Activated naive CD8-positive, alpha-beta T cell treated with anti-CD3 and anti-CD28 coated beads for 36 hours (primary cell): ENCODE measurements at places on chromosomes 1 and 21. TPM values are rescaled to one million over a fixed set of nuclear protein-coding genes. Genes with fewer than 3 reads are reported as not detected.
A peak's percentile ranks its signal among the peaks of the same experiment; 100 is the strongest.

DNA sequence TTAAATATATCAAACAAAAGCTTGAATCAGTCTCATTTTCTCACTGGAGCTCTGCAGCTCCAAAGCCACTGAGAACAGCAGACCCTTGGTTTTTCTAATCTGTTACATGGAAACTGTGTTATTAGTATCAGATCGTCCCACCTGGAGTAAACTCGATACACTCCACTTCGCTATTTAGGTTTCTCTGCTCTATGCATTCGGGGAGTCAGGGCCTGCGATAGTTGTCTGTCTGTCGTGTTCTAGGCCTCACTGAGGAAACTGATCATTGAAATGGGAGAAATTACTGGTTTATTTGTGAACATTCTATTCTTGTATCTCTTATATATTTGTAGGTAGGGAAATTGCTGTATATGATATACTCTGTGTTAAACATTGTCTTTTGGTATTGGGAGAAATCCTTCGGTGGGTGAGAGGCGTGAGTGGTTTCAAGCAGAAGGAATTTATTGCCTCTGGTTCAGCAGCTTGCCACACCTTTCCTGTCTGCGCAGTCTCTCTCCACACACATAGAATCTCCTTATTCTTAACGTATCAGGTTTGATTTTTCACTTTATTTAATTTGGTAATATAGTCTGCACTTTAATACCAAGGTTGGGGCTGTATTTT lies 8.5 kb downstream of the PRDM2 start:
- DNase-seq: no peak

DNA sequence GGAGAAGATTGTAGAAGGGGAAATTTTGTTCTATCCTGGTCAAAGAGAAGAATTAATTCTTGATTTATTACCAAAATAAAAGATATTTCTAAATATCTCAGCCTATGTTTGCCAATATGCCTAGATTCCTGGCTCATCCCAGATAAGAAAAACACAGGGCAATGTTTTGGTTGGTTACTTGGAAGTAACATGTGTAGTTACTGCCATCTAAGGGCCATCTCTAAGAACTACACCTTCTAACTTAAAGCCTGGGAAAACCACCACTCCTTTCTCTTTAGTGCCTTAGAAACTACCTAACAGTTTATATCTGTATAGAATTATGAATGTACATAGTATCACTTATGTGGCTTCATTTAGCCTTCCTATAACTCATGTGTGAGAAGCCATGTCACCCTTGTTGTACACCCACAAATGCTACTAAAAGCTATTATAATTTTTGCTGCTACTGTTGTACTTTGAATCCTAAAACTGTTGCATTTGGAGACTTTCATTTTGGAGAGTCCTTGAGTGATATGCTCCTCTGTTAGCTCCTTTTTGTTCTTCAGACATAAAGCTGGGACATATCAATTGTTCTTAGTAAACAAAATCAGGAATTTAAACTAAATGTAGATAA lies 4.5 kb downstream of the AIM2 start:
- no peak for DNase-seq

GRCh38 chr1:172940174-172940855 lies 110.4 kb downstream of the TNFSF18 start:
- no peak for DNase-seq

Gene TRIM45
- 0.48 TPM for total RNA-seq

- DNase-seq: peak; percentile 25
These were observed 31.6 kb upstream of the NFIA start for GRCh38 chr1:61050541-61051442.

Gene TNFRSF8
- total RNA-seq: 1.9 TPM

Gene RORC
- 0.12 TPM for total RNA-seq

DNA sequence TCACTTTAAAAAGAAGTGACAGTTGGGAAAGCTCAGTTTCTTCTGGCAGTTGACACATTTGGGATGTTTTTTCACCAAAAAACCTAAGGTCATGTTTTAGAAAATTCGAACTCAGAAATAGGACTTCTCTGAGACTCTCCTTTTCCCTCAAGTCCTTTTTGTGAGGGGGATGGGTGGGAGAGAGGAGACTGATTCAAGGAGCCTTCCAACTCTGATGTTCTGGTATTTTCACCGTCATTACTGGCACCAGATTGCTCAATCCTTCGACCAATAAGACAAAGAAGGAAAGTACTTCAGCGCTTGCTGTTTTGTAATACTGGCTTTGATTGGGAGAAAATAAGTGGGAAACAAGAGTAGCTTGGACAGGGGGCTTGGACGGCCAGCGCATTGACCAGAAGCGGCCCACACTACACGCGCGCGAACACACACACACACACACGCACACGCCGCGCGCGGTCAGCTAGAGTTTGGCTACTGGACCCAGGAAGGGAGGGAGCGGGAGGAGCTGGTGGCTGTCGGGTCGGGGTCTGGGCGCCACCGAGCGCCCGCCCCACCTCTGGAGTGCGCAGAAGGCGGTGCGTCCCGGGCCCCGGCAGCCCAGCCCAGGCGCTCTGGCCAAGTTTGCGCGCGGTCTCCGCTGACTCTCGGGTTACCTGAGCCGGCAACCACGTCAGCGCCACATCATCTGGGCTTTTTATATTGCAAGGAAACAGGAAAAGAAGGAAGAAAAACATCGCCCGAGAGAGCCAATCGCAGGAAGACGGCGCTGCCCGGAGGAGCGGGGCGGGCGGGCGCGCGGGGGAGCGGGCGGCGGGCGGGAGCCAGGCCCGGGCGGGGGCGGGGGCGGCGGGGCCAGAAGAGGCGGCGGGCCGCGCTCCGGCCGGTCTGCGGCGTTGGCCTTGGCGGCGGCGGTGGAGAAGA lies at the start of gene KCNK1:
TSS of gene KCNK1 (plus strand) at position 855 of the 921 bp plus-strand sequence. CDS start at position 921, 66 bp downstream.
- no peak for DNase-seq

DNA sequence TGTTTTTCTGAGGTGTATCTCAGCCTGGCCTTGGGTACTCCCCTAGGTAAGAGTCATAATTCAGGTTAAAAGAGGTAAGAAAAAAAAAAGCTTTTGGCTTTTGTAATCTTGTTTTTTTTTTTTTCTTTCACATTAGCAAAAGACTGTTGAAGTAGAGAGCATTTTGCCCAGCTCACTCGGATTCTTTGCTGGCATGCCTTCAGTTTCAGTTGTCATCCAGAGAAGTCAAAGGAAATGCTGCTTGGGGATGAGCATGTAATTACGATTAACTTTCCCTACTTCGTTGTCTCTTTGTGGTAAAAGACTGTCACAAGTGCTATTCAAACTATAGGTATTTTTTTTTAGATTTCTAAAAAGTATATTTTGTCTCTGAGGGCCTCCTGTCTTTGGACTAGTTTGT lies 6.3 kb downstream of the BACH1 start:
- DNase-seq: no peak

GRCh38 chr1:61124696-61125095 lies 42.3 kb downstream of the NFIA start:
- no peak for DNase-seq

Gene GNL2
- total RNA-seq: 95.8 TPM

Gene DNALI1
- total RNA-seq: not detected

- no peak for DNase-seq
These were observed 23.4 kb upstream of the NTMT2 start for GRCh38 chr1:170122366-170122765.

Gene SPTA1
- total RNA-seq: not detected

DNA sequence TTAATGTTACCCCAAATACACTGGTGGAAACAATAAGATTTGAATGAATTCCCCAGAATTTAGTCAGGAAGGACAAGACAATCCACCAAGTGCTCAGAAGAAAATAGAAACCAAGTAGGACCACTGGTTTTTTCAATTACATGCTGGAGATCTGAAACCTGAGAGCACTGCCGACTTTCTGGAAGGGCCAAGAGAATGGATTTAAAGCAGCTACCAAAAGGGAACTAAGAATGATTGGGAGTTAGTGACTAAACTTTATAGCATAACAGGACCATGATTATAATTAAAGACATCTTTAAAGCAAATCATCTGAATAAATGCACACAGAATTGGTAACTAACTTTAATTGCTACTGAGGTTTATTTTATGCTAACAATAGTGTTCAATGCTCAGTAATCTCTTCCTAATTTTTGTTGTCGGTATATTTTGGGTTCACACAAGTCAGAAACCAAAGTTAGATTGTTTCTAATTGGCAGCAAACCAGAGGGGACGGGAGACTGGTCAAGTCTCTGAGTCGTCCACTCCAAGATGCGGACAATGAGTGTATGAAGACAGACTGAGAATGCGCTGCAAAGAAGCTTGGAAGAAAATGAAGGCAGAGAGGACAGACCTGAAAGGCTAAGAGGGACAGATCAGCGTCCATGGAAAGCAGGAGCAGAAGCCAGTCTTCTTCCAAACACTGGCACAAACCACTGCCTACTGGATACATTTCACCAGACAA lies 2.3 kb upstream of the RGS13 start:
- no peak for DNase-seq

GRCh38 chr1:231724876-231725647 lies 98.5 kb downstream of the DISC1 start:
- DNase-seq: peak; percentile 9

DNA sequence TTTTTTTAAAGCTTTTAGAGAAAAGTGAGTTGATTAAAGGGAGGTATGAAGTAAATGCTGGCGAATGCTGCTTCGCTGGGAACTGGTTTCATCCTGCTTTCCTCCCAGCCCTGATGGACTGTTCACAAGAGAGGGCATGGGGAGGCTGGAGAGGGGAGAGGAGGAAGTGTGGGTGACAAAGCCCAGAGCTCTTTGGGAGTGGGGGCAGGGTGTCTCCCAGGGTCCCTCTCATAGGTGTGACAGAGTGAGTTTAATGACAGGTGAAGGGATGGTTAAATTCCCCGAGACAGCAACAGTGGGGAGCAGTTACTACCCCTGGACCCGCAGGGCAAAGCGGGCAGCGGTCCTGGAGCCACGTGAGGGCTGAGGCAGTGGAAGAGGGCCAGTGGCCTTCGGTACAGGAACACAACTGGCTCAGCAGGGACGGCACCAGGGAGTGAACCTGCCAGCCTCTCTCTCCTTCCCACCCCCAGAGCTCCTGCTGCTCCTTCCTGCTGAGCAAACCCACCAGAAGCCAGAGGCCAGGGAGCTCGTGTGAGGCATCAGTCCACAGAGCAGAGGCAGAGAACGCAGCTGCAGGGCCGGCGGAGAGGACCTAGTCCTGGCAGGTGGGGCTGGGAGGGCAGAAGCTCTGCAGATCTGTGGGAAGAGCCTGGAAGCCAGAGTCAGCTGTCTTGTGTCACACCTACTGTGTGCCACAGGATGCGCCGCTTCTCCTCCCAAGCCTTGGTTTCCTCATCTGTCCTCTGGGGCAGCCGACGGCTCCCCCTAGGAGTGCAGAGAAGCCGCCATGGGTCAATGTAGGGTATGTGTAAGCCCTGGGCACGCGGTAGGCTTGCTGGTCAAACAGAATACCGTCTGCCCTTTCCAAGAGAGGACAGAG lies 20.9 kb upstream of the LRP8 start:
- no peak for DNase-seq

- DNase-seq: no peak
These were observed 32.2 kb upstream of the MPZL1 start for GRCh38 chr1:167689567-167689920.

- no peak for DNase-seq
These were observed 166.7 kb downstream of the SIPA1L2 start for GRCh38 chr1:232463225-232463624.

DNA sequence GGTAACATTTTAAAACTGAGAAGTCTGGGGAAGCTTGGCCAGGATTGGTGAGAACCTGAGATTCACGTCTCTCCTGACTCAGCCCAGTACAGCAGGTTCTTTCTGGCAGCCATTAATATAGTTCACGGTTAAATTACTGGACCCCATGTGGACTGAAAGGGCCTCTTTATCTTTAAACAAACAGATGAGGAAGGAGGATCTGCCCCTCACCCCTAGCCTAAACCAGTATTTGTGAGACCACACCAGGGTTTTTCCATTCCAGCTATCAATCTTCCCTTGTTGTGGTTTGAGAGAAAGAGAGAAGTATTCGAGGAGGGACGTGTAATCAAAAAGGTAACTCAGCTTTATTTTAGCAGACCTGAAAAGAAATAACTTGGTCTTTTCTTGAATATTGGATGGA lies 137.1 kb downstream of the PROX1 start:
- DNase-seq: no peak

- DNase-seq: no peak
These were observed 54.6 kb downstream of the NENF start for GRCh38 chr1:212487286-212487685.

Gene TGFBR3
- total RNA-seq: 4.4 TPM

GRCh38 chr1:154407198-154408091 lies 2.3 kb downstream of the IL6R start:
- DNase-seq: peak; percentile 67

- DNase-seq: no peak
These were observed 2.4 kb upstream of the CEP350 start for GRCh38 chr1:179952186-179952585.

DNA sequence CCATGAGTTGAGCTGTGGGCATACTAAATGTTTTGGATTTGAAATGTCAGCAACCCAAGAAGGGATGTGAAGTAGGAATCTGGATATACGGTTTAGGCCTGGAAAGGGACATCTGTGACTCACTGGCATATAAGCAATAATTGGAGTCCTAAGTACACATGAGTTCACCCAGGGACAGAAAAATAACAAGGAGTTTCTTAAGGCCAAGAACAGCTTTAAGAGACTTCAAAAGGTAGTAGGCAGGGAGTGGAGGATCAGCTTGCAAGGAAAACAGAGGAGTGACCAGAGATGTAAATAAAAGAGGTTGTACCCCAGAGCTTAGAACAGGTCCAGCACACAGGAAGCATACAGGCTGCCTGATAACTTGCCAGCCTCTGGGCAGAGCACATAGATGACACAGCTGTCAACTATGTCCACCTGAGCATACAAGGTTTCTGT lies 28.1 kb downstream of the TMEM50B start:
- DNase-seq: no peak

DNA sequence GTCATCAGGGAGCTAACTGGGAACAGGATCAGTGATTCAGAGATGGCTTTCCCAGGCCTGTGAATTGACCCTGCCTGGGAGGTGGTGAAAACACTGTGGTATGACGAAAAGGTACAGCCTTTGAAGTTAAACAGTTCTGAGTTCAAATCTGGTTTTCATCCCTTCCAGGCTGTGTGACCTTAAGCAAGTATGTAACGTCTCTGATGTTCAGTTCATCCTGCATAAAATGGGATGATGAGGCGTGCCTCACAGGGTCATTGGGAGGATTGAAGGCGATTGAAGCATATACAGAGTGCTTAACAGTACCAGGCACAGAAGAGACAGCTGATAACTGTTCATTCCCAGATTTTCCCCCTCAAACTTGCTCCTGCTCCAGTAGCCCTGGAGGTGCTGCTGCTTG lies 11.0 kb downstream of the KCNC4 start:
- DNase-seq: no peak

Gene FCER1A
- total RNA-seq: not detected

Gene HORMAD1
- total RNA-seq: not detected

- no peak for DNase-seq
These were observed 6.3 kb downstream of the UBE2G2 start for GRCh38 chr21:44795342-44795741.

Gene SLC22A15
- total RNA-seq: 0.47 TPM

DNA sequence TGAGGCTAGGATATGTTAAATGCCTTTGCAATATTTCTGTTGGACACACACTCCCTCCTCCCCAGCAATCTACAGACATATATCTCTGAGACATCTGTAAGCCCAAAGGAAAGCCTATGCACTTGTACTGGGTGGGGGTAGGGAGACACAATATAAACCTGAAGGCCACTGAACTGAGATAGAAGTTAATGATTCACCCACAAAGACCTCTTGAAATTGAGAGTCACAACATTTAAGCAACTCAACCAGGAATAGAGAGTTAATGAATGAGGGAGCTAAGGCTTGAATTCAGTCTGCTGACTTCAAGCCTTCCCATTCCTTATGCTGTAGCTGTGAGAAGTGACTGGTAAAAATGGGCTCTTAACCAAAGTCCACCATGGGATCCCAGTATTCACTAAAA lies 5.0 kb downstream of the OR10J1 start:
- DNase-seq: no peak

Gene RHD
- not detected for total RNA-seq

- no peak for DNase-seq
These were observed 96.0 kb downstream of the MAB21L3 start for GRCh38 chr1:116207126-116207735.

Gene USH2A
- total RNA-seq: not detected
